Renal pelvis (tissue), 12 donors: ENCODE measurements at places on chromosomes 1 and 21.

DNA sequence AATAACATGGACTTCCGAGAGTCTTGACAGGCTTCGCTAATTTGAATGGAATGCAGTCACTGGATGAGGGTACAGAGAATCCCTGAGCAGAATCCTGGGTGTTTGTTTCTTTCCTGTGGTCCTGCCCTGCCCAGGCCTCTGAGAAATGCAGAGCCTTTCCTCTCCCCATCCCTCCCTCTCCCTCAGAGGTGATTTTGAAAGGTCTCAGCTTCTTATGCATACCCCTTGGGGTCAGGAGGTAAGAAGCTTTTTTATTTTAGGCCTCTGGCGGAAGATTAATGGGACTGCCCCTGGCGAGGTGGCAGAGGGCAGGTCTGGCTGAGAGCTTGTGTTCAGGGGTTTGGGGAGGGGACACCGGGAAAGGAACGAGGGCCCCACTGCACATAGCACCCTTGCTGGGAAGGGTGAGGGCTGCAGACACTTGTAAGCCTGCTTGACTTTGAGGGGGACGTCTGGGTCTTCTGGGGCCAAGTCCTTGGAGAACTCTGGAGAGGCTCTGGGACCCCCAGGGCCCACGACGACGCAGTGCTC is 116.5 kb upstream of the SLC45A1 start:
- no peak for DNase-seq

DNA sequence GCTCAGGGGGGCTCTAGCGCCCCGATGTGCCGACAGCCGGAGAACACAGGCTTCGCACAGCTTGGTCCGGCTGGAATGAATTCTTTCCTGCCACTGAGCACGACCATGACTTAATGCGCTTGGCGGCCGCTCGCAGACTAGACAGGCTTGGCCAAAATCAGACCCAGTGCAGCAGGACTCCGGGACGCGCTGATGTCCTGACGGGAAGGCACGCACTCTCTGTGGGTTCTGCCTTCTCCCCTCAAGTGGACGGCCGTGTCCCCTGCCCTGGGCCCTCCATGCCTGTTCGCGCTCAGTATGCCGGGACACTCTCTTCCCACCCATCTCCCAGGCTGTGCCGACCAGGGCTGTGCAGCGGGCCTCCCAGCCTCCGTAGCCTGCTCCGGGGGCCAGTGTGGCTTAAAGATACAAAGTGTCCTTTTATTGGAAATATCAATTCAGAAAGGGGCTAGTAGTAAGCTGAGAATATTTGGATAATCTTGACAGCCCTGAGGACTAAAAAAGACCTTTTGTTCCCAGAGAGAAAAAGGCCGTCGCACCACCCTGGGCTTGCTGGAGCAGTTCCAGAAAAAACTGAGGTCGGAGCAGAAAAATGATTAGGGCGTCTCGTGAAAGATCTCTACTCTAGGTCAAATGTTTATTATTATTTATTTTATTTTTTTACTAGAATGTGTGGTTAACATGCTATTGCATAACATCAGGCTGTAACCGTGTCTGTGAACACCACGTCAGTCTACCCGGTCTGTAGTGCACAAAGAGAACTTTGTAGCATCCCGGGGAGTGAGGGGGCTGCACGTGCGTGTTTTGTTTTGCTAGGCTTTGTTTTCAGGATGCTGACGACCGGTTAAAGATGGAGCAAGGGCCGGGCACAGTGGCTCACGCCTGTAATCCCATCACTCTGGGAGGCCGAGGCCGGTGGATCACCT is 88.1 kb upstream of the ARHGEF16 start:
- DNase-seq = peak; percentile 49

GRCh38 chr1:153353226-153353947 is 4.3 kb upstream of the S100A9 start:
- no peak for DNase-seq

DNA sequence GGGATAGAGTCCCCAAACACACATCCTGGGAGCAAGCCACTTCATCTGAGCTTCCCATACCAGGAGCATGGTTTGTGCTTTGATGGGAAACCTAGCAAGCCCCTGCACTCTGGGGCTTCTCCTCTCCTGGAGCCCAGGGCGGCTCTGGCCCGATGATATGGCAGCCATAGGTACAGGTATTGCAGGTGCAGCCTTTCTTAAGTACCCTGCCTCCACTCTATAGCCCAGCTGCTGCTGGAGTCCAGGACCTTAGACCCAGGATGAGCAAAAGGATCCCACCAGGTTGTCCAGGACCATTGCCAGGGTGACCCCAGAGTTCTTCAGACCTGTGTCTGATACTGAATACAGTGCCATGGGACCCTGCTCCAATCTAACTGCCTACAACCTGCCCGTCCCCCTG is 4.2 kb downstream of the C1orf226 start:
- DNase-seq = no peak

DNA sequence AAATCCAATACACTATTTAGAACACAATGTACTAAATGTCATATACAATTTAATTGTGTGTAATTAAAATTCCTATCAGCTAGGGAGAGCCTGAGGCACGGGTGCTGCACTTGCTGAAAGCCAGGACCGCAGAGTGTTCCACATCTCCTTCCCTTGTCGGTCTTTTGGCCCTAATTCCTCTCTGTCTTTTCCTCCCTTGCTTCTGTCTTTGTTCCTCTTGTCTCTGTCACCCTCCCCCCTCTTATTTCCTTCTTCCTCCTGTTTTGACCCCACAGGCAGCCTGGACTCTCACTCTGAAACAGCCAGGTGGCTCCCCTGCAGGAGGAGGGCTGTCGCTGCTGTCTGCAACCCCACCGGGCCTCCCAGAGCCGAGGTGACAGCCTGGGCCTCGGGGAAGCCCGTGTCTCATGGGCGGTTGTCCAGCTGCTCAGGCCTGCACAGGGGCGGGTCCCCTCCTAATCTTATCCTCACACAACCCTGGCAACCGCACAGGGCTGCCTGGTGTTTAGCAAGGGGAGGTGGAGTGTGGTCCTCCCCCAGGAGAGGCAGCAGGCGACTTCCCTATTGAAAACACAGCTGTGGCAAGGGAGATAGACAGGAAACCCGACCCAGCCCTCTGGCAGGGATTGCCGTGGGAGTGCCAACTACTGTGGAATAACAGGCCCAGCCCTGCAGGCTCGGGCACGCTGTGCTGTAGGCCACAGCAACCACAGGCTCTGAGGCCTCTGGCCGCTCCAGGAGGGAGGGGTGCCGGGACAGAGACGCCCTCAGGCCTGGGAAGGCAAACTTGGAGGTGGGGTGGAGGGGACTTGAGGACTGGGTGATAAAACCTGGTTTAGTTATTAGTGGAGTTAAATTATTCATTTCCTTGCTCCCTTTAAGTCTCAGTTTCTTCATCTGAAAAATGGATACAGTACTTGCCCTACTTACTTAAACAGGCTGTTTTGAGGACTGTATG is 68.8 kb upstream of the WDR26 start:
- DNase-seq = peak; percentile 73

DNA sequence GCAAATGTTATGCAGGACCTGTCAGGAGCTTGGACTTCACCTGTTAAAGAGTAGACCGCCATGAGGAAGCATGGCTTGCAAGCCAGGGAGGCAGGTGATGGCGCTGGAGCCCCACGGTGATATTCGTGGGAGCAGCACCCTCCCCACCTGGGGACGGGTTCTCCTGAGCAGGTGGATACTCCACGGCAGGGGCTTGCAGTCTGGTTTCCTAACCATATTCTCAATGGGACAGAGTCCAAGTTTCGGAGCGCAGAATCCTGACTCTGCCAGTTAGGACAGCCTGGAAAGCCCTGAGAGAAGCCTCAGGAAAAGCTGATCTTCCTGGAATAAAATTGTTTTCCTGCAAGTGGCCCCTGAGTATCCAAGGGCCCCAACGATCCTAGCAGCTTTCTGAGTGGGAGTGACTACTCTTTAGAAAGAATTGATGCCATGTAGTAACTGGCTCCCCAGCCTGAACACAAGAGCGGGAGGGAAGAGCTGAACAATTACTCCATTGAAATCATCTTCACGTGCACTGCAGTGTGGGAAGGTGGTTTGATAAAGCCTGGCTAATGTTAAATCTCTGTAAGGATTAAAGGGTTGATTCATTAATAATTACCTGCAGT is 146.3 kb upstream of the RAB4A start:
- no peak for DNase-seq

GRCh38 chr1:92004129-92004528 is 25.7 kb upstream of the EPHX4 start:
- no peak for DNase-seq

DNA sequence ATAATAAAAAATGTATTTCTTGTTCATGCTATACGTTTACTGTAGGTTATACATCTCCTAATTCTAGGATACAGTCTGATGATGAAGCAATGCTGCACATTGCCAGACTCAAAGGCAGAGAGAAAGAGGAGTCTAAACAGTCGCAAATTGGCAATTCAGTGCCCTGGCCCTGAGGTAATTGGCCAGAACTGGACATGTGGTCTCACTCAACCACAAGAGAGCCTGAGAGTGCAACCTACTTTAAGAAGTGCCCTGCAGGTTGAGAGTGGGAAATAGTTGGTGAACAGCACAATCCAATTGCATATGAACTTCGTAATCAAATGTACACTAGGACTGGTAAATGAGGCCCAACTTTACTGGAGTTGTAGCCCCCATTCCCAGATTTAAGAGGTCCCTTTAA is 5.0 kb upstream of the SLC35A3 start:
- DNase-seq = no peak

DNA sequence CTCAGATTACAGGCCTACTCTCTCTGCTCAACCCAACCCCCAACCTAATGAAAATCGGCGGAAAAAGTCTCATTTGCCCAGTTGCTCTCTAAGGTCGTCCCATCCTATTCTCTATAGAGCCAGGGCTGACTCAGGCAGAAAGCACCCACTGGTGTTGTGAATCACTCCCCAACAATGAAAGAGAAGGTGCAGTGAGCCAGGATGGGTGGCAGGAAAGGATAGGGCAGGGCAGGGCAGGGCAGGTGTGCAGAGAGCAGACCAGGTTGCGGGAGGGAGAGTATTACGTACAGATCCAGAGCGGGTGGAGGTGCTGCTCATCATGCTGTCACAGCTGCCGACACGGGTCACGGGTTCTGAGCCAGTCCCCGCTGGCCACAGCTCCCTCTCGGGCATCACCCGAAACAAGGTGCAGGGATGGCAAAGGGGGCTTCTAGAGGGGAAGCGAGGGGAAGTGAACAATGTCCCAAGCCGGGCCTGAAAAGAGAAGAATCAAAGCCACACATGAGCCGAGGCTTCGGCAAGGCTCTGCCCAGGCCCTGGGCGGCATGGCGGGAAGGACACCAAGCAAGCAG is 5.3 kb downstream of the C1orf116 start:
- no peak for DNase-seq

DNA sequence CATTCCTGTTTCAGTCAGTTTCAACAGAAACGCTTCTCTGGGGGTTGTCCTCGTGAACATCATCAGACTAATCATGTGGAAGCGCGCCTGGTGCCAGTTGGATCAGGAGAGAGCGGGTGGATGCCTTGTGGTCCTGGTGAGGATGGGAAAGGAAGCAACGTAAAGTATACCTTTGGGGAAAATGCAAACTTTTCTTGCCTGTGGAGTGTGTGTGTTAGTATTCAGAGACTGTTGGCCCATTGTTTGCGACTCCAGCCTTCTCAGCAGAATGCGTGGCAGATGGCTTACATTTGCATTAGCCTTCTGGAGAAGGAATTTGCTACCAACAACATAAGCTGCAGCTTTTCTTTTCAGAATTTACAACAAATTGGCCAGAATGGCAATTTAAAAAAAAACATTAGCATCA is 173.9 kb downstream of the RWDD3 start:
- DNase-seq = no peak

GRCh38 chr1:87231703-87232367 is 96.8 kb upstream of the LMO4 start:
- DNase-seq = no peak

DNA sequence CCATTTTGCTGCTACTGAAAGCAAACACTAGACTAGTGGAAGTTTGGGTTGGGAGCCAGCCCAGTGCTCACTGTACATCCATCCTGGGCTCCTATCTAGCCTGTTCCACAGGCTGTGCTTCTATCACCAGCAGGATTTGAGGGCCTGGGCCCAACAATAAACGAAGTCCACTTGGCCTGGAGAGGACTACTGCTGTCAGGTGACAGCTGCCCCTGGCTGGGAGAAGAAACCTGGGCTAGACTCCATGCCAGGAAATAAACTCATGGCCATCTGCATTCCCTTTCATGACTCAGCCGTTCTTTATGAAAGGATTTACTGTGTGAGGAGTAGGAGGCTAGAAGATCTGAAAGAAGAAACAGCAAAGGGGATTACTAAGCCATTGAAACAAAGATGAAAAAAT is 35.5 kb downstream of the COLGALT2 start:
- DNase-seq = no peak

DNA sequence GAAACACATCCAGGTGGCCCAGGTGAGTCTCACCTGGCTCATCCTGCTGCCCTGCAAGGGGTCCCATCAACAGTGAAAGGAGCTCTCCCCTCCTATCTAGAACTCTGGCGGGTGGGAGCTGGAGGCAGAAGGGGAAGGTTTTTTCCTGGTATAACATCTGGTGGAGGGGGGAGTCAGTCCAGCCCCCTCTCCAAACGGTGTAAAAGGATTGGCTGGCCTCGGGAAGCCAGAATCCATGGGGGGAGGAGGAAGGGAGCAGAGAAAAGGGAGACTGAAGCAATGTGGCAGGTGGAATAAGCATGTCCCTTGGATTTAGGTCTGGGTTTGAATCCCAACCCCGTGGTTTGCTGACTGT is 1.2 kb upstream of the CAMK2N1 start:
- DNase-seq = no peak

- DNase-seq = no peak
Measured at GRCh38 chr1:17865912-17866739, 111.0 kb downstream of the ACTL8 start.

GRCh38 chr1:41660570-41661427 is 176.3 kb upstream of the EDN2 start:
- no peak for DNase-seq

DNA sequence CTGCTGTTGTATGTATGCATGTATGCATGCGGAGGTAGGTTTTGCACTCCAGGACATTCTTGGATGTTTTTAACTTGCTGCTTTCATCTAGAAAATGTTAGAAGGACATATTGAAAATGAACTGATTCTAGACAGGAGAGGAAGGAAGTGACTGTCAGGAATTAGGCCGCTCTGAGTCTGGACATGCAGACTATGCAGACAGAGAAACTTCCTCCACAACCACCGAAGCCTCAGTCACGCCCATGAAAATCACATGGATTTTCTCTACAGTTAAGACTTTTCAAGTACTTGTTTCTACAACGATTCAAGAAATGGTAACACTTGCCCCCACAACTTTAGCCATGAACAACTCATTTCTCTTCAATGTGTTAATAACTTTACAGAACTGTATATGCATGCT is 211.1 kb downstream of the SMYD3 start:
- DNase-seq = no peak

DNA sequence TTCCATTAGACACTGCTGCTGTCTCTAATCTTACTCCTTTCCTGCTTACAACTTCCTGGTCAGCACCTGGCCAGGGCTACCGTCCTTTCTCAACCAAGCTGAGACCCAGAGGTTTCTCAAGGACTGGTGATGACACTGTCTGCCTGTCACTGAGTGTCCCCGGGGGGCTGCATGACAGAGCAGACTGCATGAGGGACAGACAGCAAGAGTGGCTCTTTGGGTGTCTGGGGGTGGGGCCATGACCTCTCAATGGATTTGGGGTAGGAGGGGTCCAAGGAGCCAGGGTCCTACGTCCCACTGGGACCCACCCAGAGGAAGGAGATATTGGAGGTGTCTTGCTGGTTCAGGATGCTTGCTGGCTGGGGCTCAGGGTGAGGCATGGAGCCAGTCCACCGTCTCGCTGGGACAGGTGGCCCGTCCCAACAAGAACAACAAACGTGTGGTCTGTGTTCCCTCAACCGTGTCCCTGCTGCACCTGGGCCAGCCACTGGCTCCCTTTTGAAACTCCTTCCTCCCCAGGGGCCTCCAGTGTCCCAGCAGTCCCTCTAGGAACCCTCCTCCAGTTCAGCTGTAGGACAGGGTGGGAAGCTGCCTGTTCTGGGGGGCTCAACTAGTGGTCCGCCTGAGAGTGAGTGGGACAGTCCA is 344.6 kb upstream of the AJAP1 start:
- peak; percentile 4 for DNase-seq
